ENCODE measurements at places on chromosomes 7 and 10.
A peak's percentile ranks its signal among the peaks of the same experiment; 100 is the strongest.

DNA sequence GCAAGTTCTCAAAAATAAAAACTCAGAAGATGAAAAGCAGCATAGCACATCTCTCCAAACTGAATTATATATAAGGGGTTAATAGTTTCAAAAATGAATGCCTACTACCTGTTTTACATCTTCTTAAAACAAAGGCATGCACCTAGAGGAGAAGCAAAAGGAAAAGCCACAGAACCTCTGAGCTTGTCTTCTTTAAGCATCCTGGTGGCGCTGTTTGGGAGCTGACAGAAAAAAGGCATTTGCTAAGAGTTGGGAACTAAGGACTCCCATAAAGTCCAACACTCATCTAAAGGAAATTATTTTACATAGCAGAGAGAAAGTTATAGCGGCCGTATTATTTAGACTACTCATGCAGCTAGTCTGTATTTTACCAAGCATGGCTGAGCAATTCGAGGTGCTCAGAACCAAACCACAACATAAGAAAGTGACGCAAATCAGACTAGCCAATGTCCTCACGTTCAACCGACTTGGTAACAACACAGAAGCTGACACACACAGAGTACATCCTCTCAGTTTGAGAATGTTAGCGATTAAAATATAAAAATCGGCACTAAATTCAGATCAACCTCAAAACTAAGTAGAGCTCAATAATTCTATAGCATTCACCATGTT lies 38.8 kb downstream of the PTN start:
- DNase-seq: no peak

GRCh38 chr10:26863351-26864076 lies 2.8 kb upstream of the ABI1 start:
- DNase-seq: no peak

GRCh38 chr10:73139251-73139650 lies 28.6 kb downstream of the ECD start:
- no peak for DNase-seq

DNA sequence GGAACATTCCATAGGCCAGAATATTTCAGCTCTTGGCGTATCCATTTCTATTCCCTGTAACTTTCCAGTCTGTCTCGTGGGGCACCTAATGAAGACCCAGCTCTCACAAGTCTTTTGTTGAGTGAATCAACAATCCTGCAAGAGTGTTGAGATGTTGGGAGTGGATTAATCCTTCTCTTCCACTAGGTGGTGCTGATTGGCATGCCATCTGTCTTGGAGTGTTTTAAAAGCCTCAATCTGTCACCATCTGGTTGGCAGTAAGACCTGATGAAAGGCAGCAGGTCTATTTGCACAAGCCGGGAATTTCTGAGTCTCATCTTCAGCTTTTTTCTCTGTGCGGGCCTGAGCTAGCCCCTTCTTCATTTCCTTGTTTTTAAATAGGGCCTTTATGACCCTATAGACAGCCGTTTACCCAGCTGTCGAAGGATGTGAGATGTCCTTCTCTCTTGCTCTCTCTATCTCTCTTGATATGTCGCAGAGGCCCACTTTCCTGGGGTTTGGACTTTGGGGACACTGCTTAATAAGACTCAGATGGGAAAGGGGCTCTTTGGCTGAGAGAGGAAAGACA lies 180.5 kb downstream of the ZNF365 start:
- DNase-seq: peak; percentile 56

DNA sequence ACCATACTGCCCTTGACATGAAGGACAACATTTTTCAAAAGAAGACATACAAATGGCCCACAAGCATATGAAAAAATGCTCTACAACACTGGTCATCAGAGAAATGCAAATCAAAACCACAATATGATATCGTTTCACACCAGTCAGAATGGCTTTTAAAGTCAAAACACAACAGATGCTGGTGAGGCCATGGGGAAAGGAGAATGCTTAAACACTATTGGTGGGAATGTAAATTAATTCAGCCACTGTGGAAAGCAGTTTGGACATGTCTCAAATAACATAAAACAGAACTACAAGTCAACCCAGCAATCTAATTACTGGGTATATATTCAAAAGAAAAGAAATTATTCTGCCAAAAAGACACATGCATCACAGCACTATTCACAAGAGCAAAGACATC lies 4.2 kb upstream of the NT5C3A start:
- DNase-seq: no peak

DNA sequence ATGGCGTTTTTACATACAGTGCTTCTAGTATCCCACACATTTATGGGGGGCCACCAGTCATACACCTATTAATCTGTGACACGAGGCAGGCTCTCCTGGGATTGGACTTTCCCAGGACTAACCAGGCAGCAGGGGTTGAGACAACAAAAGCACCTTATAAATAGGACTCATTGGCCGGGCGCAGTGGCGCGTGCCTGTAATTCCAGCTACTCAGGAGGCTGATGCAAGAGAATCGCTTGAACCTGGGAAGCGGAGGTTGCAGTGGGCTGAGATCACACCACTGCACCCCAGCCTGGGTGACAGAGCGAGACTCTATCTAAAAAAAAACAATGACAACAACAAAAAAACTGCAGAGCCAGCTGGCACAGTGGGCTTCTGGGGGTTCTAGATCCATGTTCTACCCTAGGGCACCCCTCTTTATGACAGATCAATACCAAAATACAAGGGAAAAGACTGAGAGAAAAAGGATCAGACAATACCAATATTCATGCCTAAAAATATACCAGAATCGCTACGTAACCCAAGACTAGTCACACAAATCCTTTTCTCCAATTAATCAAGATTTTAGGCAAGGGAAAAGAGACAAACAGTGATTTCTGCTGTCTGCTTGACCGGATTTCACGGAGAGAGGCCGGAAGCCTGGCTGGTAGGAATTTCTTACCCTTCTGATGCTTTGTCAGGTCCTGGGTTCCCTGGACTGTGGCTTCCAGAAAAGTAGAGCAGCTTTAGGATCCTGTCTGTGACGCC lies 98.4 kb upstream of the CCNY start:
- DNase-seq: no peak

GRCh38 chr7:19107356-19108146 lies 9.9 kb downstream of the TWIST1 start:
- DNase-seq: no peak

- DNase-seq: no peak
Measured at GRCh38 chr7:29469281-29469680, 94.4 kb upstream of the PRR15 start.

DNA sequence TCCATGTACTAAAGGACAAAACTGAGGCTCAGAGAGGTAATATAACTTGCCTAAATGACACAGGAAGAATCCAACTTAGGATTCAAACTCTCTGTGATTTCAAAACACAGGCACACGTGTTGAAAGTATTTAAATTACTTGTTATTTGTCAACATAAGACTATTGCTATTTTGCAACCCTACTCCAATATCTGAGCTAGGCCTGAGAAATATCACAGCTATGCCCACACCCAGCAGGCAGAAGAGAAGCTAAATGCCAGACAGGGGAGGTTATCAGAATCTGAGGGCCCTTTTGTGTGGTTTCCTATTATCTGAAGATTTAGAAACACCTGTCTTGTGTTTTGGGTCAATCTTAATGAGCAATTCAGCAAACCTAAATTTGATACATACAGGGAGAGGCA lies 204.3 kb downstream of the ANK3 start:
- no peak for DNase-seq

DNA sequence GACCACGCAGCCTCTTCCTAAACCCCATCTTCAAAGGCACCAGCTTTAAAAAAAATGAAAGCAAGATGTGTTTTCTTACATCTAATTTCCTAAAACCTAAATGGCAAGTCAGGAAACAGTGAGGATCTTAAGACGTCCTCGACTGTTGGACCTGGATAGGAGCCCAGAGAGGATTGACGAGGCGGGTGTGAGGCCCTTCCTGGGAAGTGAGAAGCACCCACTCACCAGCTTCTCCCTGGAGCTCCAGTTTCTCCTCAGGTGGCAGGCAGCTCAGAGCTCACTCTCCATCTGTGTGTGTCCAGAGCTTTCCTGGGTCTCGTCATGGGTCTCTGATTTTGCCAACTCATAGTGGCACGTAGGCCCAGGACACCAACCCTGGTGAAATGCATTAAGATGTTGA lies 614.0 kb upstream of the AUTS2 start:
- DNase-seq: no peak

GRCh38 chr10:21290499-21291160 lies 234.9 kb downstream of the SKIDA1 start:
- DNase-seq: no peak

- no peak for DNase-seq
Measured at GRCh38 chr10:112851588-112852211, 98.3 kb upstream of the TCF7L2 start.

DNA sequence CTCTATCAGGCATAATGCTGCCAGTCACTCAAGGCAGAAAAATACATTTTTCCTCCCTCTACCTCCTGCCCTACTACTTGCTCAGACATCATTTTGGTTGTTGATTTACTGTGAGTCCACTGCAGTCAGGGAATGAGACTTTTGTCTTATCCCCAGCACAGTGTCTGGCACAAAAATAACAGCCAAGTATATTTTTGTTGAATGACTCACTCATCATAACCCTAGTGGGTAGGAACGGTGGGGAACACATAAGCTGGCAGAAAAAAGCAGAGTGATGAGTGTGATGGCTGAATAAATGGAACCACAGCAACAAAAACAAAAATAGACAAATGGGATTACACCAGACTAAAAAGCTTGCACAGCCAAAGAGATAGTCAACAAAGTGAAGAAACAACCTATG lies 65.8 kb upstream of the LAMB4 start:
- DNase-seq: no peak

- no peak for DNase-seq
Measured at GRCh38 chr10:13769946-13770345, 183.2 kb downstream of the PRPF18 start.

DNA sequence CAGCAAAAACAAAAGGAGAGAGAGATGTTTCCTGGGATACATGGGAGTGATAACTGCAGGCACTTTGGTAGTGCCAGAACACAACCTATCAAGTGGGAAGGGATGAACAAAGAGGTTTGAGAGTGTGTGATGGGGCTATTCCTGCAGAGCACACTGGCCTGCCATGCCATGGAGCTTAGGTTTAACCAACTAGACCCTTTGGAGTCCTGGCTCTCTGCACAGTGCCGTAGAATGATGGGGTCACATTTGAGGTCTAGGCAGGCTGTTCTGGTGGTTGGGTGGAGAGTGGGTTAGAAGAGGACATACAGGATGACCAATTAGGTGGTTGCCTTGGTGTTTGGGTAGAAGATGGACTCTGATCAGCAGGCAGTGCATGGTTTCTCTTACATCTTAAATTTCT lies 101.9 kb upstream of the HABP2 start:
- no peak for DNase-seq

GRCh38 chr7:20407585-20408466 lies 77.1 kb downstream of the ITGB8 start:
- DNase-seq: no peak

- no peak for DNase-seq
Measured at GRCh38 chr7:129896568-129897382, 56.0 kb downstream of the UBE2H start.

DNA sequence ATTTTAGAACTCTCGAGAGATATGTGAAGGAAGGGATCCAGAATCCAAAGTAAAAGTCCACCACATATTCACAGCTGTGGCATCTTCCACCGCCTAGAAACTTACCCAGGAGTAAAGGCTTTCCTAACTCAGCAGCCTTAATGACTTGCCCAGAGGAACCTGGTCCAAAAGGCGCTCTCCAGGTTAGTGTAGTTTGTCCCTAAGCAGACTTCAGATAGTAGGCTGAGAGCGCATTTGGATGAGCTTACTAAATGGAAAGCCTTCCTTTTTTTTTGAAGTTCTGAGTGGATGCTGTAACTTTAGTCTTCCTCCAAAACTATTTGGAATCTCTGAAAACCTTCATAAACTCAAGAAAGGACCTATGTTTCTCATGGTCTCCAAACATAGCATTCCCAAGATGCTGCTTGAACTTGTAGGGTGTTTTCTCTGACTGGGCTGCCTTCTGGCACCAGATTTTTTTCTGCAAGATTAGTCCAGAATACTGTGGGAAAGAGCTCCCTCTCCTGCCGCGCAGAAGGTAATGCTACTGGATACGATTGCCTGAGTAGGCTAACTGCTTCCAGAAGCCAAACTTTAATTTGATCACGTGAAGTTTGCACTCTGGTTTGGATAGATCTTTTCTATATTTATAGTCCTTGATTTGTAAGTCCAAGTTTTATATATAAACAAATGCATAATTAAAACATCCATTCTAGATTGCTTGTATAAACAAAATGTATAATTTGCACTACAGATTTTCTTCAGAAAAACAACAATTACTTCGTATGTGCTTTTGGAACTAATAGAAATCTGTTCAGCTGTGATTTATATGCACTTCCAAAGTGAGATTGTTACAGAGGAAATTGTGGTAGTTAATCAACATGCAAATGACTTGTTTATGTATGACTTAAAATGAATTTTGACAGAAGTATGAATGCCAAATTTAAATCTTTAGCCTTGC lies 19.6 kb upstream of the GPR37 start:
- DNase-seq: peak; percentile 64

DNA sequence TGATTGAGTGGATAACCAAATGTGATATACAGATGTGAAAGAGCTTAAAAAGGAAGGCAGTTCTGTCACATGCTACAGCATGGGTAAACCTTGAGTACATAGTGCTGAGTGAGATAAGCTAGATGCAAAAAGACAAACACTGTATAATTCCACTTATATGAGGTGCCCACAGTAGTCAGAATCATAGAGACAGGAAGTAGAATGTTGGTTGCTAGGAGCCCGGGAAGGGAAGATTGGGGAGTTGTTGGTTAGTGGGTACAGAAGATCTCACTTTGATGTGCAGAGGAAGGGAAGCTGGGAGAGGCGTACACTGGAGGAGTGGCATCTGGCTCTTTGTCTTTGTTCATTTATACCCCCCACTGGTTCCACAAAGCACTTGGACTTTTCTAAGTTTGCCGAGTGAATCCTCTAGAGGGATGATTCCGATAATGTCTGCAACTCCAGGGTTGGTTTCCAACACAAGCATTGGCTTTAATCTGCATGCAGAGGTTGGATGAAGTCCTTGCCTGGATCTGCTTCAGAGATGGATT lies 39.5 kb downstream of the TSPAN14 start:
- DNase-seq: no peak

- DNase-seq: peak; percentile 28
Measured at GRCh38 chr7:68063171-68063570, 1066.5 kb downstream of the TYW1 start.

- DNase-seq: peak; percentile 5
Measured at GRCh38 chr10:21522631-21523406, 2.7 kb downstream of the SKIDA1 start.

DNA sequence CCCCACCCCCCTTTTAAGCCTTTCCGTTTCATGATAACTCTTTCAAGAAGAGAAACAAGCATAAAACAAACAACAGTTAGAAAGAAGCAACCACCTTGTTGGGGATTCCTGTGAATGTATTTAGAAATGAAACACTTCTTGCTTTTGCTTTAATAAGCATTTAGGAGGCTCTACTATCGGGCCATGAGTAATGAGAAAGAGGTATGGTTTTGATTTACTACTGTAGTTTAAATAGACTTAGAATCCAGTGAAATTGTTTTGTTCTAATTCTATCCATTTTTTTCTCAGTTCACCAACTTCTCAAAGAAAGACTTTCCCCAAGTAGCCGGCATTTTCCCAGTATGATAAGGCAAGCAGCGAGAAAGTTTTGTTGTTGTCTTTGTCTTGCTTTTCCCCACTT lies 168.7 kb upstream of the HABP2 start:
- no peak for DNase-seq

- DNase-seq: no peak
Measured at GRCh38 chr7:99844328-99844727, 16.5 kb downstream of the CYP3A43 start.

GRCh38 chr7:122885583-122886356 lies 490 bp downstream of the CADPS2 start:
- DNase-seq: peak; percentile 14

Data from NCI-H1694 treated with DMSO at 0.1 percent for 48 hours (cell line).